ENCODE measurements at places on chromosomes 12 and 14.

GRCh38 chr14:36900846-36901245, 239.2 kb downstream of the PAX9 start:
- DNase-seq: no peak

DNA sequence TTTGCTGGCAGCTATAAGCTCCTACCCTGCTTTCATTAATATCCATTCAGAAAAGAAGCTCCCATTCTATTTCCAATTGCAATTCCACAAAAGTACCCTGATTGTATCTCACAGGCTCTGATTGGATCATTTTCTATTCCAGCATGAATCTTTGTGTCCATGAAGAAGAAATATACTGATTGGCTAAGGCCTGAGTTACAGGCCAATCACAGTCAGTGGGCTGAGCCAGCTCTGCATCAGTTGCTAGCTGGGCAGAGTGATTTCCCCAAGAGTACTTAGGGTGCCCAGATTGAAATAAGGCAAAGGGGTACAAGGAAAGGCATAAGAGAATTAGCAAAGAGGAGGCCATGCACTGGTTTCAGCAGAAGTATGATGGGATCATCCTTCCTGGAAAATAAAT, 14.4 kb downstream of the ART4 start:
- peak; percentile 60 for DNase-seq

DNA sequence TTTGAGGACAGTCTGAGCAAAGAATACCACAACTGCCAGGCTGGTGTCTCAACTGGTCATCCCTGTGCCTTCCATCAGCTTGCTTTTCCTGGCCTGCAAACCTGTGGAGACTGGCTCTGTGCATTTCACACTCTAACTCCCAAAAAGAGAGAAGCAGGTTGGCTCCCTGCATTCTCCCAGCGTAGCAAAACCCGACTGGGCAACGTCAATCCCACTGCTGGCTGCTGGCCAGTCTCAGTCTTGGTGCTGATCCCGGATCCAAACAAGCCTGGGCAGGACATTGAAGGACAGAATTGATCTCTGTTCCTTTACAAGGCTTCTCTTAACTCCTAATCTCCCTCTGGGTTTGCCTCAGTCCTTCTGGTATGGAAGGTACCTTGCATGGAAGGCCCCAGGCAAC, 65.4 kb downstream of the FZD10 start:
- DNase-seq: peak; percentile 8

DNA sequence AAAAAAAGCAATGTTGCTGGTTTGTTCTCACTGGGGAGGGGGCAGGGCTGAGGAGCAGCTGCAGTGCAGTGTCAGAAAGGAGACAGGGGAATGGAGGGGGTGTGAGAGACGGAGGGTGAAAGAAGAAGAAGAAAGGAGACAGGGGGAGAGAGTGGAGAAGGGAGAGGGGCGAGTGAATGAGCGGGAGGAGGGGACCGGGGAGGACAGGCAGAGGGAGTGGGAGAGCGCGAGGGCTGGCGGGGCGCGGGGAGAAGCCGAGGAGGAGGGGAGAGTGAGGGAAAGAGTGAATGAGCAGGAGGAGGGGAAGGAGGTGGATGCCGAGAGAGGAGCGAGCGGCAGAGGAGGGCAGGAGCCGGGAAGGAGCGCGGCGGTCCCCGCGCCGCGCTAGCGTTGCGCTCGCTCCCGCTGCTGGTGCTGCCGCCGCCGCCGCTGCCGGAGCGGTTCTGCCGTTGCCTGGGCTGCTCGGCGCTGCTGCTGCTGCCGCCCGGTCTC, at the start of gene NOVA1:
NOVA1 (minus strand) TSS at position 445 of the 492 bp plus-strand sequence. CDS start 597 bp downstream, outside the sequence.
- no peak for DNase-seq

GRCh38 chr14:95468448-95469133, 47.9 kb downstream of the SYNE3 start:
- no peak for DNase-seq
